ENCODE measurements at places on chromosomes 3 and 15.

- DNase-seq = no peak
Measured at GRCh38 chr15:38190501-38190900, 62.1 kb upstream of the SPRED1 start.

DNA sequence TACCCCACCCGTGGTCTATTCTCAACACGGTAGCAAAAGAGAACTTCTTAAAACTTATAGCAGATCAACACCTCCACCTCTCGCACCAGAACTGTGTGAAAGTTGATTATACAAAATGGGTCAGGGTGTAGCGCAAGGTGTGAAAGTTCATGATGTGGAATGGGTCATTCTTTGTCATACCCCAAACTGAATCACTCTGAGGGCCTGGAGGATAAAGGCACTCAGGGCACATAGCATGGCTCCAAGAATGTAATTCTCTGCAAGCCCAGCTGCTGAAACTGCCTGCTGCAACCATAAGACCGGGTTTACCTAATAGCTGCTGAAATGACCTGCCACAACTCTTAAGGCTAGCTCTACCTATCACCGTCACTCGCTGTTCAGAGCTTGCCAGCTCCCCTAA lies 70.0 kb downstream of the FOXP1 start:
- no peak for DNase-seq

GRCh38 chr3:39485547-39485946 lies 18.1 kb downstream of the MOBP start:
- DNase-seq = no peak

GRCh38 chr3:72445827-72446217 lies 402.4 kb downstream of the SHQ1 start:
- no peak for DNase-seq

GRCh38 chr3:98952404-98952803 lies 50.9 kb upstream of the DCBLD2 start:
- DNase-seq = no peak

GRCh38 chr3:16174389-16174788 lies at the start of gene GALNT15:
Gene GALNT15 (plus strand): TSS chr3:16174680. CDS start chr3:16175152, 472 bp downstream.
- DNase-seq = no peak

DNA sequence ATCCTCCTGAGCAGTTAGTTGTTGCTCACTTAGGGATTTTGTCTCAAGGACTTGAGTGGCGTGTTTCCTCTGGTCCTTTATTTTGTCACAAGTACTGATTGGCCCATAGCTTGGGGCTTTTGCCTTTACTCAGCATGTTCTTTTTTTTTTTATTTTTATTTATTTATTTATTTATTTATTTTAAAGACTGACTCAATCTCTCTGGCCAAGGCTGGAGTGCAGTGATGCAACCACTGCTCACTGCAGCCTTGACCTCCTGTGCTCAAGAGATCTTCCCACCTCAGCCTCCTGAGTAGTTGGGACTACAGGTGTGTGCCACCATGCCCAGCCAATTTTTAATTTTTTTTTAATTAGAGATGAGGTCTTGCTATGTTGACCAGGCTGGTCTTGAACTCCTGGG lies 223.9 kb upstream of the TPM1 start:
- no peak for DNase-seq

GRCh38 chr3:123899300-123899865 lies 15.3 kb upstream of the MYLK start:
- DNase-seq = no peak

- DNase-seq = no peak
Measured at GRCh38 chr15:80240276-80240675, 11.7 kb downstream of the CTXND1 start.

DNA sequence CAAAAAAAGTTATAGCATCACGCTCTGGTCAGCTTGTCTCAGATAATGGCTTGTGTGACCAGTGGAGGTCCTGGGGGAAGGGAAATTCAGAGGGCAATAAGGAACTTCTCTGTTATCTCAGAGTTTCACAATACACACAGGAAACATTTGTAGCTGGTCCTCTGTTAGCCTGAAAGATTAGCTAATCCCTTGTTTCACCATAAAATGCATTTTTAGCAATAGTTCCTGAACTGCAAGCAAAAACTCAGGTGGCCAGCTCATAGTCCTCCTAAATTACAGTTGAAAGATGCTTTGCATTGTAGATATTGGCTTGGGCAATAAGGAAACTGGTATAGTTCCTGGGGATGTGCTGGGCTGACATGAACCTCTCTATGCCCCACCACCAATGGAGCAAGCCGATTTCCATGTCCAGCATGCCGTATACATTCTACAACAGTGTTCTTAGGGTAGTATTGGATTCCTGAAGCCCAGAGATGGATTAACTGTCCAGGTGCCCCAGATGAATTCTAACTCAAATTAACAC lies 141.5 kb upstream of the TBL1XR1 start:
- DNase-seq = no peak

DNA sequence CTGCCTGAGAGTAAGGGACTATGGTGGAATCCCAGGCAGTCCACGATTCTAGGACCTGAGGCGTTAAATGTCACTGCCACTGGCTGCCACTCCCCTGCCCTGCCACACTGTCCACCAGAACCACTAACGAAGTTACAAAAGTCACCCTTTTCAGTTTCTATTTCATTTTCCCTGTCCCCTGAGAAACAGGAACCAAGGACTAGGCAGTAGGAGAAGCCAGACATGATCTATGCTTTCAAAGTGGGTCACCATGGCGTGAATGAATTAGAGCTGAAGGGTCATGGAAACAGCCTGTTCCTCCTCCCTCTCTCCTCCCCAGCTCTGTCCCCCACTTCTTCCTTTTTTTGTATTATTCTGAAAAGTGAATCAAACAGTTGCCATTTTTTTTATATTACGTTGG lies 9.1 kb upstream of the ADPRH start:
- DNase-seq = no peak
